ENCODE measurements at places on chromosomes 11 and 22. TPM values are rescaled to one million over a fixed set of nuclear protein-coding genes. Genes with fewer than 3 reads are reported as not detected.

GRCh38 chr11:129731316-129731715 is 84.3 kb upstream of the TMEM45B start:
- no peak for DNase-seq

DNA sequence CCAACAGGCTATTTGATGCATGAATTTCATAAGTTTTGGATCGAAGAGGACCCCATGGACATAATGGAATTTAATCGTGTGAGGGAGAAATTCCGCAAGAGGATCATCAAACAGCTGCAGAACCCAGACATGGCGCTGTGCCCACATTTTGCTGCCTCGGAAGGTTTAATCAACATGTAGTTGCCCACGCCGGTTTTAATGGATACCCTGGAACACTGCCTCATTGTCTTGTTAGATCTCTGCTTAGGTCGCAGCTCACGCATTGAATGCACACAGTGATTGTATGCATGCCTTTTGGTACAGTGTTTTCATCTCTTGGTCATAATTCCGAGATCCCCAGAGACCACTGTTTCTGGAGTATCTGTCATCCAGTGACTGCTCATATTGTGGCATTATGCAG is 46.8 kb downstream of the SLN start:
- no peak for DNase-seq

GRCh38 chr11:19499026-19499669 is 213.5 kb upstream of the NAV2 start:
- peak; percentile 49 for DNase-seq

- no peak for DNase-seq
These were observed 15.3 kb upstream of the MICAL2 start for GRCh38 chr11:12094872-12095800.

- no peak for DNase-seq
These were observed 36.7 kb upstream of the EIF3D start for GRCh38 chr22:36565686-36566085.

DNA sequence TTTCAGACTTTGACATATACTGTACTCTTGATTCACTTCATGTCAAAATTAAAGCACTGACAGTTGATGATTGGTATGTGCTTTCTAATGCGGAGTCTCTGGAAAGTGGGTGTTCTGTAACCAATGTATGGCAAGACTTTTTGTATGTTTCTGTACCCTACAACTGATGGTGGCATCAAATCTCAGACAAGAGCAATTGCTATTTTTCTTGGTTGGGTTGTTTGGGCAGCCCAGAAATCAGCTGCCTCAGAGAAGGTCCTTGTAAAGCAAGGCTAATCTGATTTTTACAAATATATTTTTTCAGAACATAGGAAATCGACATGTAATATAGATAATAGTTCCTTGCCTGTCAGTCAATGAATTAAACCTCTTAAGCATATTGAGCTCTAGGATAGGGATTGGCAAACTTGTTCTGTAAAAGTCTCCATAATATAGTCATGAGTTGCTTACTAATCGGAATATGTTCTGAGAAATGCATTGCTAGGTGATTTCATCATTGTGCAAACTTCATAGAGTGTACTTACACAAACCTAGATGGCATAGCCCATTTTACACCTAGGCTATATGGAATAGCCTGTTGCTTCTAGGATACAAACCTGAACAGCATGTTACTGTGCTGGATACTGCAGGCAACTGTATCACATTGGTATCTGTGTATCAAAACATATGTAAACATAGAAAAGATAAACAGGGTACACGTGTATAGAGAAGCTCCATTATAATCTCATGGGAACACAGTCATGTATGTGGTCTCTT is 10.2 kb upstream of the OOSP4A start:
- no peak for DNase-seq

DNA sequence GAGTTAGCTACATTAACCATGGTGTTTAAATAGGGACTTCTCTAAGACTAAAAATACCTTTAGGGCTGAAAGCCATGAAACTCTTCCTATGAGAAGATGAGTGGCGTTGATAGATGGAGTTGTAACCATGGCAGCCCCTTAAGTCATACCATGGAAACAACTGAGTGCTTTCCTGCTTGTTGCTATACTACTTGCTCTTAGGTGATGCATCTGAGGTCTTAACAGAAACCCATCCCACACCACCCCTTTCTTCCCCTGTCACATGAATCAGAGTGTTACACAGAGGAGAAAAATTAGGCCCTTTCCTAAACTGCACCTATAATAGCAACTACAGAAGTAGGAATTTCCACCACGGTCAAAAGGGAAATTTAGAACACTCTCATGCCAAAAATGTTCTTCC is 64.3 kb upstream of the ZC3H12C start:
- no peak for DNase-seq

GRCh38 chr11:86672007-86672621 is at the start of gene ME3:
ME3 (minus strand) TSS chr11:86672616.
- DNase-seq: peak; percentile 39

GRCh38 chr11:85029964-85030363 is 597.2 kb downstream of the DLG2 start:
- DNase-seq: no peak

DNA sequence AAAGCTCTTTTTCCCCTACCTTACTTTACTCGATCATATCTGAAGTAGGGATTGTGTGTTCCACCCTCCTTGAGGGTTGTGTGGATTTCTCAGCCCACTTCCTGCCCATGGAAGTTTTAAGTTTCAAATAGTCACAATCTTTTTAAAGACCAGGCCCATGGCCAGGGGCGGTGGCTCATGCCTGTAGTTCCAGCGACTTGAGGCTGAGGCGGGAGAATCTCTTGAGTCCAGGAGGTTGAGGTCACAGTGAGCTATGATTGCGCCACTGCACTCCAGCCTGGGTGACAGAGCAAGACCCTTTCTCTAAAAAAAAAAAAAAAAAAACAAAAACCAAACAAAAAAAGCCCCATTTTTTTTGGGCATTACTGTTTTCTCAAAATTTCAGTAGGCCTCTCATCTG is 36.3 kb upstream of the LRRC10B start:
- DNase-seq: no peak

DNA sequence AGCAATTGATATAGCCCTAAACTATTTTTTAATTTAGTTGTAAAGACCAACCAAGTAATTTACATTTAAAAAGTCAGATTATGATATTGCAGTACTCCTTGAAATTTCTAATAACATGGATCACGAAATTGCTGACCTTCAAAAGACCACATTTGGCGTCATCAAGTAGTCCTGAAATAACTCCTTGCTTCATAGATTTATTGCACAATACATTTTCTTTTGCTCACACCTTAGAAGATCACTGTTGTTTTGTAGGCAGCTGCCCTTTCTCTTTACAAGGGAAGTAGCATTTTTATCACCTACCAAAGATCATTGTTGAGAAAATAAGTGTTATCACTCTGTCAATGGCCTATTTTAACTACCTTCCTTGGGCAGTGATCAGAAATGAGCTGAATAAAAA is 815.8 kb downstream of the METTL15 start:
- DNase-seq: no peak

DNA sequence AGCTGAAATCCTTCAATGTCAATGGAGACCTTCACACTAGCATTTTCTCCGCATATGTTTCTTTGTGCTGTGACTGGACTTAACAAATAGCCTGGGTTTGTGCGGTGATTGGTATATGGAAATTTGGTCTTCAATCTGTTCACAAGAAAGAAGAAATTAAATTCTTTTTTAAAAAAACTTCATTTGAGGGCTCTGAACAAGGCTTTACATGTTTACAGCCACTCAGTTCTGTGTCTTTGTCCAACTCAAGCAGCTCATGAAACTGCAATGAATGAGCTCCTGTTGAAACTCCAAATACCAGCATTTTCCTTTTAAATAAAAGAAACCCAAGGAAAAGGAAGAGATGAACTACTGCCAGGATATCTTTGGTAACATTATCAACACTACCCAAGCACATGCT is 57.3 kb downstream of the PIK3C2A start:
- no peak for DNase-seq

DNA sequence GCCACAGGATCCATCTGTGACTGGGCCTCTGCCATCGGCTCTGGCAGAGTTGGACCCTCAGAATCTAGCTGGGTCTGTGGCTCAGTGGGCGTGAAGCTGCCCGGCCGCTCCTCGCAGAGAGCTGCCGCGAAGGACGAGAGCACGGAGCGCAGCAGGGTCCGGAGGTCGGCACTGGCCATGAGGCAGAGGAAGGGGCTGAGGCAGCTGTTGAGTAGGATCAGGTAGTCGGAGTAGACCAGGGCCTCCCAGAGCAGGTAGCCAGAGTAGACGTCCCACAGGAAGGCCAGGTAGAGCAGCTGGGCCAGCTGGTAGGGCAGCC is 912 bp downstream of the GPR152 start:
- no peak for DNase-seq

DNA sequence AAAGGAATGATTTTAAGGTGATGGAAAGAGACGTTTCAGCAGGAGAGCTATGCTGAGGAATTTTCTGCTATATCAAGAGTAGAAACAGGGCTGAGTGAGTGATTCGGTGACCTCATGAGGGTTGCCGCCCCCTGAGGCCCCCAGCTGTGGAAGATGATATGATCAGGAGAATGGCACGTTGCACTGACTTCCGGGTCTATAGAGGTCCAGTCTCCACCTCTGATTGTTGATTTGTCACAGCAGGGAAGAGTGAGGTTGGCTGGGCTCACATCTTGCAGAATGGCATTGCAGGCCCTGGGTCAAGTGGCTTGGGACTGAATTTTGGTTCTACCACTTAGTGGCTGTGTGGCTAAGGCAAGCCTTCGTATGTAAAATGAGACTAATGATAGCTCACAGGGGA is 205.1 kb downstream of the SNX19 start:
- no peak for DNase-seq

DNA sequence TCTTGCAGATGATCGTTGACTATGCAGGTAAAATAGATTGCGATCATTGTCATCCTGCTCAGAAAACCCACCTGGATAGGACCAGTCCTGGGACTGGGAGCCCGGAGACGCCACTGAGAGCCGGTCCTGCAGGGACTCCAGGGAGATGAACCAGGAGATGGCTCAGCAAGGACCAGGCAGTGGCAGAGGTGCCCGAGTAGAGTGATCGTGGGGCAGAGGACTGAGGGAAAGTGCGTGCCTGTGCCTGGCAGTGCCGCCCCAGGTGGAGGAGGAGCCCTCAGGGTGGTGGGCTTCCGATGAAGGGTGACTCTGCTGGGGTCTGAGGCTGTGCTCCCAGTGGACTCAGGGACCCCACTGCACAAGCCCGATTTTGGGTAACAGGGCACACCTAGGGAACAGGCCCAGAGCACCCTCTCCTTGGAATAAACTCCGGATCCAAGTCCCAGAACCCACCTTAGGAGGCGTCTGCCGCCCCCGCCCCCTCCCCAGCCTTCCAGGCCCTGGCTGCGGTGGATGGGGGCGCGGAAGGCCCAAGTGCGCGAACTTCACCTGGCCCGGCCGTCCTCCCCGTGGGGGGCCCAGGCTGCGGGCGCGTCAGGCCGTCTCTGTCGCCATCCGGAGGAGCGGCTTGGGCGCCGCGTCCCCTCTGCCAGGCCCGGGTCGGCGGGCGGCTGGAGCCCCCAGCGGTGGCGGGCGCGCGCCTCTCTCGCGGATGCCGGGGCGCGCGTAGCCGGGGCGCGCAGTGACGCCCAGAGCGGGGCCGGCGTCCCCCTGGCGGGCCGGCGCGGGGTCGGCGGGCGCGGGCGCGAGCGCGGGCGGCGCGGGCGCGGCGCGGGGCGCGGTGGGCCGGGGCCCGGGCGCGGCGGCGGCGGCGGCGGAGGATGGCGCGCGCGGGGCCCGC is 1338.8 kb downstream of the BRD1 start:
- DNase-seq: no peak

GRCh38 chr22:22406445-22407027 is 102.0 kb downstream of the ZNF280B start:
- no peak for DNase-seq

- no peak for DNase-seq
These were observed 3.2 kb downstream of the IFITM10 start for GRCh38 chr11:1746956-1747752.

DNA sequence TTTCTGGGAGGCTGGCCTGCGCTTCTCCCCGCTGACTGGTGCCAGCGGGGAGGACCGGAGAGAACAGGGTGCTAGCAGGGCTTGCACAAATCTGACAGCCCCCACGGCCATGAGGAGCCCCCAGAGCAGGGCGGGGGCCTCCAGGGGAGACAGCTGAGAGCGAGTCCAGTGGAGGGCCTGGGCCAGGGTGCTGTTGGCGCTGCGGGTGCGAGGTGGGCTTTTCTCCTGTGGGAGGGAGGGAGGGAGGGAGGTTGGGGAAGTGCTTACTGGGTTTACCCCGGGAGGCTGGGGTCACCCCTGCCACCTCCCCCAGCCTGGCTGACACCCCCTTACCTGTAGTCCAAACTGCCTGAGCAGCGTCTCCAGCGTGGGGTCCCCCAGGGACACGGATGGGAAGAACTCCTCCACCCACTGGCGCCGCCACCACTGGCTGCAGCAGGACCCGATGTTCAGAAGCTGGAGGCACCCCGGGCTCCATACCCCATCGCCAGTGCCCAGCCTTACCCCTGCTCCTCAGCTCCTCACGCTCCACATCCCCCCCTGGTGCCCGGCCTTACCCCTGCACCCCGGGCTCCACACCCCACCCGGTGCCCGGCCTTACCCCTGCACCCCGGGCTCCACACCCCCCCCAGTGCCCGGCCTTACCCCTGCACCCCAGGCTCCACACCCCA is 3.9 kb downstream of the LMF2 start:
- no peak for DNase-seq

GRCh38 chr11:133081730-133082452 is 450.4 kb downstream of the OPCML start:
- DNase-seq: no peak

- DNase-seq: no peak
These were observed 4.3 kb downstream of the LGALS2 start for GRCh38 chr22:37575490-37576003.

DNA sequence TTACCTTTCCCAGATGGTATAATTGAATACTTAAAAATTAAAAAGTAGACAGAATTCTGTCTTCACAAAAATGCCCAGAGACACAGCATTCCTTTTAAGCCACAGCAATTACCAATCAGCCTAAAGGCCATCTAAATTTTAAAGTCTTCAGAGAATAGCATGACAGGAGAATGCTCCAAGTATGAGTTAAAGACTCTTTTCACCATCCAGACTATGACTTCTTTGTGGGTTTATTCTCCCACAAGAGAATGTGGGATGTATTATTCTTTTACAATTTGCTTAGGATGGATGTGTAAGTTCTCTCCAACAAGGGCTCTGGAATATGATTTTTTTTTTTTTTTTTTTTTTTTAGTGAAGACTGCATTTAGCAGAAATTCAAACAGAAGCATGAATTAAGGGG is 249.9 kb downstream of the TTC28 start:
- no peak for DNase-seq

GRCh38 chr11:76653012-76653673 is 17.4 kb downstream of the LRRC32 start:
- no peak for DNase-seq

GRCh38 chr22:24282401-24282800 is 11.8 kb downstream of the SPECC1L start:
- DNase-seq: no peak

The SSTR3 gene
- polyA plus RNA-seq: 0.55 TPM

The VWCE gene
- 1.5 TPM for polyA plus RNA-seq

The CARD18 gene
- not detected for polyA plus RNA-seq

The OR10D3 gene
- polyA plus RNA-seq: not detected

The RASSF10 gene
- 24.7 TPM for polyA plus RNA-seq

The DHCR7 gene
- polyA plus RNA-seq: 36.0 TPM

The MISFA gene
- polyA plus RNA-seq: 4.5 TPM

The TRPC6 gene
- polyA plus RNA-seq: 7.3 TPM

The DBX1 gene
- polyA plus RNA-seq: not detected

The TREH gene
- polyA plus RNA-seq: 1.5 TPM

The SNAP29 gene
- 29.0 TPM for polyA plus RNA-seq

The RAC2 gene
- polyA plus RNA-seq: 8.7 TPM

The NCAM1 gene
- 89.1 TPM for polyA plus RNA-seq

The DCUN1D5 gene
- 39.4 TPM for polyA plus RNA-seq

The SMC1B gene
- 0.19 TPM for polyA plus RNA-seq

The SSRP1 gene
- polyA plus RNA-seq: 210 TPM

The SMIM35 gene
- polyA plus RNA-seq: 0.35 TPM

The PSMC3 gene
- polyA plus RNA-seq: 136 TPM

Data from left renal pelvis (tissue), 4 donors.